A549 treated with AZD2906 at 1 μM for 4 hours (cell line): ENCODE measurements at places on chromosomes 5 and 9. TPM values are rescaled to one million over a fixed set of nuclear protein-coding genes. Genes with fewer than 3 reads are reported as not detected.

The SPINK4 gene
- not detected in 5 replicates for total RNA-seq

The TICAM2 gene
- 0.66 to 1.3 TPM (median 1.1 TPM) in 5 replicates for total RNA-seq

The FXN gene
- 22.2 to 25.9 TPM (median 25.5 TPM) in 5 replicates for total RNA-seq

The LCN10 gene
- 0.03 to 0.14 TPM in 2 of 5 replicates, not detected in the others for total RNA-seq

The SPINK5 gene
- total RNA-seq, result not detected in 5 replicates

The QRFP gene
- not detected in 5 replicates for total RNA-seq

The IL4 gene
- not detected in 5 replicates for total RNA-seq

The PDGFRB gene
- total RNA-seq, result 0.11 to 0.80 TPM (median 0.22 TPM) in 5 replicates

The RAD1 gene
- total RNA-seq, result 30.1 to 40.5 TPM (median 30.9 TPM) in 5 replicates

The GPR21 gene
- not detected in 5 replicates for total RNA-seq

The PCDH1 gene
- total RNA-seq, result 2.1 to 3.8 TPM (median 3.4 TPM) in 5 replicates

The AGXT2 gene
- not detected in 5 replicates for total RNA-seq

The CDKN2B gene
- not detected in 5 replicates for total RNA-seq

The MARCOL gene
- total RNA-seq, result not detected in 5 replicates
